ENCODE measurements at places on chromosomes 1 and 21.

- no peak for DNase-seq
Measured at GRCh38 chr1:107515702-107516101, 374.9 kb downstream of the NTNG1 start.

DNA sequence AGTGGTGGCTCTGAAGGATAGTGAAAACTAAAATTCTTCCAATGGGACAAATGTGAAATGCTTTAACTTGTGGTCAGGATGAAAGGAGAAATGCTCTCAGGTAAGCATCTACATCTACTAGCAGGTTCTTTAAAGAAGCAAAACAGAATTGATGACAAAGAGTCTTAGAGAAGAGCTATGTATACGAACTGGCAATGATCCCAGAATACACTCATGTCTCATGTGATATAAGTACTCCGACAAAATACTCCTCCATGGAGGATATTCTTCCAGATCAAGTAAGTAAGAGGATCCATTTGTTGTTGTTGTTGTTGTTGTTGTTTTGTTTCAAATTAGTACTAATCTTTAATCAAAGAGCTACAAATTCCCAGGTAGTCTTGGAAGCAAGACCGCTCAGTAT is 174.0 kb upstream of the ATP1B1 start:
- no peak for DNase-seq

- no peak for DNase-seq
Measured at GRCh38 chr1:232472485-232473041, 157.4 kb downstream of the SIPA1L2 start.

DNA sequence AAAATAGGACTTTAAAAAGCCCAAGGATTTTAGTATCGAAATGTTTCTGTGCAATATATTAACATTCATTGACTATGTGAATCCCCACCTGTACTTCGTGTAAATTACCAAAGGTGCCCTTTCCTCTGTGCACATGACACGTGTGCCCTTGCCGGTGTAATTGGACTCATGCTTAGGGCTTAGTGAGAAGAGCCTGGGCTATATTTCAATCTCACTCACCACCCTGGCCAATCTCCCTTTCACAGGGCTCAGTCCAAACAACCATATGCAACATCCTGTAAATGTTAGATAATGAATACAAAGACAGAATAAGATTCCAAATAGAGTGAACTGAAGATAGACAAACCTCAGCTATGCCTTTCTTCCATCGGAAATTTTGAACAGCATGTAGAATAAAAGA is 564.3 kb downstream of the USP25 start:
- DNase-seq: no peak

DNA sequence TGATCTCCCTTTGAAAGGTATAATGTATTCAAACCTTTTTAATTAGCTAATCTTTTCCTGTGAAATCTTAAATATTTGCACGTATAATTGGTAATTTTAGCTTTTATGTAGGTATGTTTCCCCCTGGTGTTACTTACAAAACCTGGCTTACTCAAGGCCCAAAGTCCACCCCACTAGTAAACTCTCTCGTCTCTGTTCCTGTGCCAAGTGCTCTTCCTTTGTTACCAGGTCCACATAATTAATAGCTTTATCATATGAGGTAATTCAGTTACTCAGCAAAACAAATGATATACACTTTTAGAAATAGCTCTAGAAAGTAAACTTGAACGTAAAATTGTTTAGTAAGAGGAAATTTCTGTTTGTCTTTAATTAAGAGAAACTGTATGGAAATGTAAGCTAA is 36.7 kb downstream of the NFIA start:
- DNase-seq: no peak

GRCh38 chr1:154840269-154841176 is 29.6 kb downstream of the KCNN3 start:
- no peak for DNase-seq

- no peak for DNase-seq
Measured at GRCh38 chr1:190616235-190616634, 138.6 kb upstream of the BRINP3 start.

DNA sequence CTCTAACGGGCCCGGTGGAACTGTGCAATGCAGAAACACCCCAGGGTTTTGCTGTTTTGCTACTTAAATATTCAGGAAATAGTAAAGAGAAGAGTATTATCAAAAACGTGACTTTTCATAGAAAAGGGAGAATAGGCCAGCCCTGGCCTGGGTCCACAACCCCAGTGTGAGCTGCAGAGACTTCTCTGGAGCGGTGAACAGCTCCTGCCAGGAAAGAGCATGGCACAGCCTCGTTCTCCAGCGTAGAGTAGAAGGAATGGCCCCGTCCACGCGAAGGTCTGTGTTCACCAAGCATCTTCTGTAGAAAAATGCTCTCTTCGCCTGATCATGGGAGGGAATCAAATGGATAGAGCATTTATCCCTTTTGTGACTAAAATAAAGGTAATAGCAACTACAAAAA is 51.4 kb downstream of the PDE9A start:
- DNase-seq: no peak

DNA sequence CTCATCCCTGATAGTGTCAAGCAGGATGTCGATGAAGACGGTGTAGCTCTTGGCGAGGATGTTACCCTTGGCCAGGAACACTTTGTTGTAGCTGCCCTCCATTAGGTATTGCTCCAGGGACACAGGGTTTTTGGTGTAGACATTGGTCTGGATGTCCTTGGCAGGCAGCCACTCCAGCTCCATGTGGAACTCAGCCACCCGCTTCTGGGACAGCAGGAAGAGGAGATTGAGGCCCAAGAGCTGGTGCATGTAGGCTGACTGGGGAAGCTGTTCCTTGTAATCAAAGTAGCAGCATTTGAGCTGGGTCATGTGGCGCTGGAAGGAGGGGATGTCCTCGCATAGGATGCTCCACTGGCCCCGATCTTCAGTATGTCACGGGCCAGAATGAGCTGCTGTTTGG is 9.5 kb downstream of the IL6R start:
- no peak for DNase-seq
